Non-pigmented ciliary epithelial cell (primary cell): ENCODE measurements at places on chromosomes 12 and 14.

GRCh38 chr12:59023861-59024424, 103.6 kb upstream of the LRIG3 start:
- no peak for DNase-seq

DNA sequence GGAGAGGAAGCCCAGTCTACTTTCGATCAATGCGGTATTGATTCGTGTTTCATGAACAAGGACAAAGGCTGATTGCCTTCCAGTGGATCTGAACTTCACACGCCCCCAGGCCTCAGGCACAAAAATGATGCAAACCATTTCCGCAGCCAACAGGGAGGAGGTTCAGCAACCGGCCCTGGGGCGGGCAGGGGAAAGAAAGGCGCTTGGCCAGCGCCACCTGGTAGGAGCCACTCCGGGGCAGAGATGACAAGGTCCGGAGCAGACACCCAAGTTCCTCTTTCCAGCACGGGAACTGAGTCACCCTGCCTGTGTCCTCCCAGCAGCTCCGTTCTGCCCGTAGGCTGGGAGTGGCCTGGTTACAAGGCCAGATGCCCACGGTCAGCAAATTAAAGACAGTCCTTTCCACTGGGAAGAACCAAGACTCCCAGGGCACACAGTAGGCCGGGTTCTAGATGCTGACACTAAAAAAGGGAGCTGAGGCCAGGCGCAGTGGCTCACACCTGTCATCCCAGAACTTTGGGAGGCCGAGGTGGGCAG, 136.3 kb downstream of the SCARB1 start:
- no peak for DNase-seq

GRCh38 chr14:100589760-100590469, 2.7 kb upstream of the BEGAIN start:
- DNase-seq = no peak

DNA sequence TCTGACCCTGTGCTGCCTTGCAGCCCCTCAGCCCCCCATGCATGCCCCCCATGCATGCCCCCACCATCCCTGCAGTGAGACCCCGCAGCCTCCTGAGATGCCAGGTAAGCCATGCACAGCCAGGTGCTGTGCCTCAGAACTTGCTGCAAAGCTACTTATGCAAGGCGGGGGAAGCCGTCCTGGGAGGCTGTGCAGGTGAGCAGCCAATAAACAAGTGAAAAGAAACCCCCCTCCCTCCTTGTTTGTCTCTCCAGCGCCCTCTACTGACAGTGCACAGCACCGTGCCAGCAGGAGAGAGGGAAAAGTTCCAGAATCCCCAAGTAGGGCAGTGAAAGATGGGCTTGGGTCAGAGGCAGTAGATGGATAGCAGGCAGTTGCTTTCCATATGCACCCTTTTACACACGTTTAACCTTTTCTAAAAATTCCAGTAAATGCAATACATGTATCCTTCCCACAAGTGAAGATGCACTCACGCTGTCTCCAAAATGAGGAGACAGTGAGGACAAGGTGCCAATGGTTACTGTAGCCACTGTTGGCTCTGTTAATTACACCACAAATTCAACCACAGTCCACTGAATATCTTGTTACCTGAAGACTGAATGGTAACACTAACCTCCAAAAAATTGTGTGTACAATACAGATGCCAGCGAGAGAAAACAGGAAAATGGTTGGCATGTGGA, 18.0 kb downstream of the TNFAIP2 start:
- DNase-seq = no peak

DNA sequence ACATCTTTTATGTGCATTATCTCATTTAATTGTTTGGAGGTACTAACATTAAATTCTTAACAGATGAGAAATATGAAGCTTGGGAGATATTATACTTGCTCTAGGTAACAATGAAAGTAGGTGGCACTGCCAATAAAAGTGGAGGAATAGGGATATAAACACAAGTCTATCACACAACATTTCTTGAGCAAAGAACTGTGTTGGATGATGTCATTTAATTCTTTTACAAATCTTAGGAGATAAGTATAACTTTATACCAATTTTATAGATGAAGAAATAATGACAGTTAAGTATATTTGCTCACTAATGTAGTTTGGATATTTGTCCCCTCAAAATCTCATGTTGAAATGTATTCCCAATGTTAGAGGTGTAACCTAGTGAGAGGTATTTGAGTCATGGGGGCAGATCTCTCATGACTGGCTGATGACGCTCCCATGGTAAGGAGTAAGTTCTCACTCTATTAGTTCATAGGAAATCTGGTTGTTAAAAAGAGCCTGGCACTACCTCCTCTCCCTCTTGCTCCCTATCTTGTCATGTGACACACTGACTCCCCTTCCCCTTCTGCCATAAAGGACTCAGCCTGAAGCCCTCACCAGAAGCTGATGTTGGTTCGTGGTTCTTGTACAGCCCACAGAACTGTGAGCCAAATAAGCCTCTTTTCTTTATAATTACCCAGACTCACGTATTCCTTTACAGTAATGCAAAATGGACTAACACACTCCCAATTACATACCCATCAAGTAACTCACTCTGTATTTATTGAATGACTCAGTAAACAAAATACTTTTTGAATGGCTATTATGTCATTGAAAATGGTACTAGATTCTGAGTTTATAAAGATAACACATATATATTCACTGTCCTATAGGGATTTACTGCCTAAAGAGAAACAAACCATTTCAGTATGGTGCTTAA, 146.8 kb upstream of the KITLG start:
- DNase-seq = no peak

- DNase-seq = no peak
Observed at GRCh38 chr14:99156814-99157213, 115.2 kb downstream of the BCL11B start.

DNA sequence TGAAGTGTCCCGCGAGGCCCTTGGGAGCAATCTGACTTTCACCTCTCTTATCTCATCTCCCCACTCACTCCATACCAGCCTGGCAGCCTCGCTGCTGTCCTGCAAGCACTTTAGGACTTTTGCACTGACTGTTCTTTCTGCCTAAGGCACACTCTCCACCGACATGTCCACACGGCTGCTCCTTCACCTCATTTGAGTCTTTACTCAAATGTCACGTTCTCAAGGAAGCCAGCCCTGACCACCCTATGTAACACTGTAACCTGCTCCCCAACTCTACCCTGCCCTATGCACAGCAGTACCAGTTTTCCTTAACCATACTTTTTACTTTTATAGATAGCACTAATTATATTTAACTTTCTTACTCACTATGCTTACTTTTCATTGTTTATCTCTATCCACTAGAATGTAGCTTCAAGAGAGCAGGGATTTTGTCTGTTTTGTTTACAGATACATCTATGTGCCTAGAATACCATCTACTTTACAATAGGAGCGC, 32.0 kb downstream of the PRKD1 start:
- no peak for DNase-seq

DNA sequence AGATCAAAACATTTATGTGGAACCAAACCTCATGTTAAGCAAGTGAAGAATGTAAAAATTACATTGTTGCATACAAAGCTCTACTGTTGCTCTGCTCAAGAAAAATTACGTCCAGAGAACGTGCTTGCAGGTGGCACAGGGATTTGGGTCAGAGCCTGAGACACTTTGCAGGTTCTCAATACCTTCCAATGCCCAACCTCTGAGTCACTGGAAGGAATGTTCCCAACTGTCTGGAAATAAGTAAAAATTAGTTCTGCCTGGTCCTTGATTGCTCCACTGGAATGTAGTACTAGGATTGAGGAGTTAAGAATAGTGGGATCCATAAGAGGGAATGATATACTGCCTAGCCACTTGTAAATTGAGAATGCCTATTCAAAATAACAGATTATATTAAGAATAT, 2.8 kb upstream of the IFNG start:
- no peak for DNase-seq

- no peak for DNase-seq
Observed at GRCh38 chr14:76941946-76942805, 86.3 kb downstream of the IRF2BPL start.

- no peak for DNase-seq
Observed at GRCh38 chr12:115129727-115130126, 445.8 kb upstream of the TBX3 start.

DNA sequence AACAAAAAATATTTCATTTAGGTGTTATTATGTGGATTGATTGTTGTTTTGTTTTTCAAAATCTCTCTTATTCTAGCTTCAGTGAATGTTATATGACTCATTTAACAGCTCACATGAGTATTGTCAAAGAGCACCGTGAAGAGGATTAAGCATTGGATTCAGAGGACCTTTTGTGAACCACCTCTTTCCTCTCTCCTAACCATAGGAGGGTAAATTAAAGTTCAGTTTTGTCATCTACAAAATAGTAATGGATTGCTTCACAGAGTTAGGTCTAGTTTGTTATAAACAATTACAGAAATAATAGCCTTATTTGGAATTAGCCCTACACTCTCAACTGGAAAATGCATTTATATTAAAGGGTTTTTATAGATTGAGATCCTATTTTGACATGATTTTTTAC, 962 bp upstream of the KERA start:
- no peak for DNase-seq

GRCh38 chr14:95233702-95234241, 76.4 kb upstream of the DICER1 start:
- no peak for DNase-seq

DNA sequence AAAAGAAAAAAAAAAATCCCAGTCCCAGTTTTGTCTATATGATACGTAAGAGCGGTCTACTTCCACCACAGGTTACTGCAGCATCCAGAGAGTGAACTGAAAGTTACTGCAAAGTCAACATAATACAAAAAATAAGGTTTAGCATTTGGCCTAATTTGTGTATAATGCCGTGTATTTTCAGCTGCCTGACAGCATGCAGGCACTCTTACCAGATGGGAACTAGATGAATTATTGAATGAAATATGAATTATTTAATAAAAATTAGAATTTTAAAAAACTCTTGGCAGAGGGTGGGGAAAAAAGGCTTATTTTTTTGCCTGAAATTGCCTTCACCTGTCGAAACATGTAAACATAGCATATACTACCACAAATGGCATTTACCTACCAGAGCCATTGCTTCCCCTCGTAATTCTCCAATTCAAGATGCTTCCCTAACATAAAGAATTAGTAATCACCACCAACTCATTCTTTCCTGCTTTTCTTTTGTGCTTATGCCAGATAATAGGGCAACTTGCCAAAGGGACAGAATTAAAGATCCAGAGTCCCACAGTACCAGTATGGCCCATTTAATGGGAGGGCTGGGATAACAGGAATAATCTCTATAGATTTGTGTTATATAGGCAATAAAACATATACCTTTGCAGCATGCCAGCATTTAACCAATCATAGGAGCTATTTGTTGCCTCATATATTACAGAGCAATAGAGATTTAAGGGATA, 31.1 kb downstream of the ATF7 start:
- DNase-seq = no peak

- DNase-seq = no peak
Observed at GRCh38 chr14:77924141-77924948, 124.4 kb downstream of the ADCK1 start.

DNA sequence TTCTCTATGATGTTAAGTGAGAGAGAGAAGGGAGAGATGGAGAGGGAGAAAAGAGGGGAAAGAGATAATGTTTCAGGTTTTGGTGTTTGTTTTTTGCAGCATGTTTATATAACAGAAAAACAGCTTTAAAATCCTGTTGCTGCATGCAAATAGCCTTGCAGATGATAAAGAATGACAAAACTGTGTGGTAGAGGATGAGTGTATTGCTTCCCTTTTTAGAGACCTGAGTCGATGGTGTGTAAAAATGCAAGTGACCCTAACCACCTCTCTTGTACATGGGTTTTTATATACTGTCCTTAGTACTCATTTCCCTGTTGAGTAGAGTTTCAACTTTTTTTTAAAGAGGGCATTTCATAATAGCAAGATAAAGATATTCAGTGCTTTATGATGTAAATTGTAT, 249.1 kb downstream of the AKAP6 start:
- no peak for DNase-seq

- no peak for DNase-seq
Observed at GRCh38 chr14:54704768-54705167, 137.8 kb downstream of the SAMD4A start.

DNA sequence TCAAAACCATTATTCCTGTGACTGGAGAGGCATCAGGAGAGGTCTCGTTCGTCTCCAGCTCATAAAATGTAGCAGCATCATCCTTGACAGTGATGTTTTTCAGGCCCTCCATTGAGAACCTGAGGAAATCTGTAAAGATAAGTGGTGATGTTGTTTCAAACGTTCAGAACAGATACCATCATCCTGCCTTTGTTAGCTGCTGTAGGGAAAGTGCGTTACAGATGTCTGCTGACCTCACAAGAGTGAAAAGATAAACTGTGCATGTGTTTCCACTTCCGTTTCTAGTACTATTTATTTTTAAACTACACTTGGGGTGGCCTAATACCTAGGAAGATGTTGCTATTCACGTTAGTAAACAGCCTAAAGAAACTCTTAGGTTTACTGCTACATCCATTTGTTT, 28.4 kb downstream of the BCL2L14 start:
- DNase-seq = no peak

GRCh38 chr14:83164016-83164415, 1630.4 kb upstream of the SEL1L start:
- DNase-seq = peak; percentile 81

DNA sequence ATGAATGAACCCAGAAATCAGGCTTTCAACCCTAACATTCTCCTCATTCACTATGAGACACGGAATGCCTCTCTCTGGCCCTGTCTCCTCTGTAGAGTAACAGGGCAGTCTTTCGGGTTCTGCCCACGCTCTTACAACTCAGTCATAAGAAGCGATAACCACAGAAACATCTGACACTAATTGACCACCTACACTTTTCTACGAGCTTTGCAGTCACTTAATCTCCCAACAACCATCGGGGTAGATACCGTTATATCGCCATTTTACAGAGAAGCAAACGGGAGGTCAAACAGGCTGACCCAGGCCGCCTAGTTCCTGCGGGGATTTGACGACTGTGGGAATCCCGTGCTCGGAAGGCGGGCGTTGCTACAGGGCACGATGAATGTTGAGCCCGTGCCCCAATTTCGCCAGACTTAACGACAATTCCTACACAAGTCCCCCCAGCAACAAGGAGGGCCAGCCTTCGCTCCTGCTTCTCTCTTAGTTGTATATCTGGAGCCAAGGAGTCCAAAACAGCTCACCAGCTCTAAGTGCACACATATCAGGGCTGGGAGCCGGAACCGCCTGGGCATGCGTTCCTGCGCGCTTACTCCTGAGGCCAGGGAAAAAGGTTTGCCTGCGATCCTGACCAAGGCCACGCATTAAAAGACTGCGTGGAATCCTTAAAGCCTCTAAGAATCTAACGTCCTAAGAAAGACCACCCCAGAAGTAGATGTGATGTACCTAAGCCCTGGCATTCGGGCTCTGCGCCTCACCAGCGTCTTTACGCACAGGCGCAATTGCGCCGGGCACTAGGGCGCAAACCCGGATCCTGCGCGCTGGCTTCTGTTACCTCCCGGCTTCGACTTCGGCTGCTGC, 38.7 kb upstream of the TBX5 start:
- no peak for DNase-seq

- no peak for DNase-seq
Observed at GRCh38 chr14:58327019-58327418, 28.7 kb downstream of the ARID4A start.

- DNase-seq = no peak
Observed at GRCh38 chr14:22174412-22175277, 414.4 kb downstream of the DAD1 start.

- no peak for DNase-seq
Observed at GRCh38 chr12:52616680-52617402, 1.5 kb downstream of the KRT73 start.
